GM18507 (cell line): ENCODE measurements at places on chromosomes 13 and 19.

- no peak for DNase-seq
Observed at GRCh38 chr13:99282264-99283231, 24.4 kb upstream of the GPR18 start.

DNA sequence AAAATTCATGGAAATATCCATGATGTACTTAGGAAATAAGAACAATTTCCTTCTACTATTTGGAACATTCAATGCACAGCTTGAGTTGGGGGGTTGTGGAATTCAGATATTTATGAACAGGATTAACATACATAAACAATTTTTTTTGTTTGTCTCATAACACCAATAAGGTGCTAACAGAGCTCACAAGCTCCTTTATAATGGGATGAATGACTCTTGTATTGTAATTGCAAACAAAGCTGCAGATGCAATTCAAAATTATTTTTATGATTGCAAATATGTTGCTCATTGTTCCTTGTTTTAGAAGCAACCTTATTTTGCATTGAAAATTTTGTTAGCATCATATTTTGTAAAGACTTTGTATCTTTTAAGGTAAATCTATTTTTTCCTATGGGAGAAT is 265.7 kb downstream of the PCDH17 start:
- no peak for DNase-seq

- no peak for DNase-seq
Observed at GRCh38 chr19:45971260-45971902, 2.3 kb downstream of the NOVA2 start.

DNA sequence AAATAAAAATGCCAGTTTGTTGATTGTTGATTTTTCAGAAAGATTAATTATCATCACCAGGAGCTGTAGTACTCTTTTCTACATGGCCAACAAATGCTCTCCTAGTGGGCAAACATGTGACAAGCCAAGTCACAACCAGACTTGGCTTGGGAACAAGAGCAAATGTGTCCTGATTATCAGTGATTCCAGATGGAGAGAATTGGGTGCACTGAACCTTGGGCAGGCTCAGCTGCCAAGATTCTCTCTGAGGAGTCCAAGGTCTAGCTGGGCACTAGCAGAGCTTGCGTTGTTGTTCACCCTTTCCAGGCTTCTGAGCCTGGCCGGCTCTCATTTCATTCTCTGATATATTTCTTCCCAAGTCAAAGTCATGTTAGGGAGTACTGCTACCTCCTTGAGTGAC is 27.3 kb upstream of the GPI start:
- no peak for DNase-seq

GRCh38 chr13:97369261-97369893 is 64.6 kb upstream of the RAP2A start:
- DNase-seq = peak; percentile 4

DNA sequence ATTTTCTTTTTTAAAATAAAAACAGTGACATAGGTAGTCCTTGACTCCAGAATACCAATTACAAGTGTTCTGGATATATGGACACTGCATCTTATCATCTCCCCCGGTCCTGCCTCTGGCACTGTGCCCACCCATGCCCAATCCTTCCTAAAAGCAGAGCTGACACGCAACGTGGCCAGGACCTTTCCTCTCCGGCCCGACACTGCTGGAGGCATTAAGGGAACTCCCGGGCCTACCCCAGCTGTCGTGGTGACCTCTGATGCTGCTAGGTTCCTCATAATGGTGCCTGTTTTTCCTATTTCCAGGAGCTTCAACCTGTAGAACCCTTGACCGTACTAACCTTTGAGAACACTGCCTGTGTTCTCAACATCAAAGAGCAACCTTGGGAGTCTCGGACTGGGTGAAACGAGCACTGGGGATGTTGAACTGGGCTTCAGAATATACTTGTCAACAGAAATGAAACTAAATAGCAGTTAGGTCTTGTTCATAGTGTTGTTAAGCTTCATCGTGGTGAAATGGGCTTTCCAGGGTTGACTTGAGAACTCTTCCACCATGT is 13.9 kb upstream of the RNF113B start:
- DNase-seq = no peak

- no peak for DNase-seq
Observed at GRCh38 chr13:23629566-23630272, 59.5 kb downstream of the TNFRSF19 start.

DNA sequence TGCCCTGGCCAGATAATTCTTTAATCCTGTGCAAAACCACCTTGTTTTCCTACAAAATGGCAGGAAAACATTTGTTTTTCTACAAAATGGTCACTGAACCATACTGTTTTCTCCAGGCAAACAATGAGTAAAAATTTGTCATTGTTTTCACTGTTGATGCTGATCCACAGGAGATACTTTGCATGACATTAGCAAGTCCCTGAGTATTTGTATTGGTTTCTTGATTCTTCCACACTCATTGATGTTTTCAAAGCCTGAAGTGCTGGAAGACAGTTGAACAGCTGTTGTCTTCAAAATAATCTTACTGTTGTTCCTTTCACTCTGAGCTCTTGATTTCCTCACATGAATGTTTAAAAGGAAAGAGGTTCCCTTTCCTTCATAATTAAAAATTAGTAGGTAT is 123.1 kb upstream of the HTR2A start:
- DNase-seq = no peak
